NCI-H1417 treated with DMSO at 0.1 percent for 48 hours (cell line): ENCODE measurements at places on chromosomes 16 and 17.

- no peak for DNase-seq
Observed at GRCh38 chr17:28041844-28042656, 427 bp upstream of the NLK start.

GRCh38 chr17:73465953-73466230 lies 154.1 kb upstream of the CDC42EP4 start:
- no peak for DNase-seq

DNA sequence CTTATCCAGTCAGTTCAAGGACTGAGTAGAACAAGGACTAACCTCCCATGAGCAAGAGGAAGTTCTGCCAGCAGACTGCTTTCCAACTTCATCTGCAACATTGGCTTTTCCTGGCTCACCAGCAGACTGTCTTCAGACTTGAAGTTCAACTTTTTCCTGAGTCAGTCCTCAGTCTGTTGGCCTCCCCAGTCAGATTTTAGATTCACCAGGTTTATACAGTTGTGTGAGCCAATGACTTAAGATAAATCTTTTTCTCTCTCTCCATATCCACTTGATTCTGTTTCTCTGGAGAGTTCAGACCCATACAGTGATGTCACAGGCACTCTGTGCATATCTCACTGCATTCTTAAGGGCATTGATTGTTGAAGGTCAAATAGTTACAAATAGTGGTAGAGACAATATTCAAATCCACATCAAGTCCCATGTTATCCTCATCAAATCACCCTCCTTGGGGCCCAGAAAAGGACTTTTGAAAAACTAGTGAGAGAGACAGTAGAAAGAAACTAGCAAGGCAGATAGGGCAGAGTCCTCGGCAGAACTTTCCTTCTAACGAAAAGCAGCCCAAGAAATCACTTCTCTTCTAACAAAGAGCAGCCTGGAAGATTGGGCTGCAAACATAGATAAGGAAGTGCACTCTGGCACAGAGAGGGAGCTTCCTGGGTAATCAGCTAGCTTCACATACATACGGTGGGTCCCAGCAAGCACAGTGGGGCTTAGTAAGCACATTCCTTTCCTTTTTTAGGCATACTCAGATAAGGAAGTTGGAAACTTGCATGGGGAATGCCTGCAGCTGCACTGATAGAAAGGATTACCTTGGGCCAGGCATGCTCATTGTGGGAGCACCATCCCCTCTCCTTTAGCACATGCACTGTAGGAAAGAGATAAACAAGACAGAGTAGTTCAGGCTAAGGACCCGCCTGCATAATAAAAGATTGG lies 132.3 kb upstream of the FAM20A start:
- DNase-seq: no peak

DNA sequence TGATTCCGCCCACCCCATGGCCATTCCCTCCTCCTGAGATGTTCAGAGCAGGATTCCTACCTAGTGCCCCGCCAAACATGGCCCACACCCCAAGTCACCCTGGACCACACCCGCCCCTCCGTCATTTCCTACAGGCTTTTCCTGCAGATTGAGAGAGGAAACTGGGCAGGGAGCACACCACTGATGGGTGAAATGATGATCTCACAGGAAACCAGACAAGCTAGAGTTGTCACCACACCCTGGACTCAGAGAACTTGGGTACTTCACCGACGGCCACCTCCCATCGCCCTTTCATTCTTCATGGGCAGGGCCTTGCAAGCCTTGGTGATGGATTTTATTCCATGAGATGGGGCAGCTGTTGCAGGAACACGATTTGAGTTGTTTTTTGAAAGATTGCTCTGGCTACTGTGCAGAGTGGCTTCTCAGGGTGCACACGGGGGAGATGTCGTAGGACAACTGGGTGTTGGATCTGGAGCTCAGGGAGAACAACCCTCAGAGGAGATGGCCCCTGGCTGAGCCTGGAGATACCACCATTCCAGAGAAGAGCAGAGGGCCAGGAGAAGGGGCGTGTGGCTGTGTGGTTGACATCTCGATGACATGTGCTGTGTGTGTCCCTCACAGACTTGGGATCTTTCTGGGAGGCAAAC lies 7.4 kb upstream of the B9D1 start:
- no peak for DNase-seq

- DNase-seq: no peak
Observed at GRCh38 chr16:30186782-30187555, 3.6 kb downstream of the CORO1A start.

DNA sequence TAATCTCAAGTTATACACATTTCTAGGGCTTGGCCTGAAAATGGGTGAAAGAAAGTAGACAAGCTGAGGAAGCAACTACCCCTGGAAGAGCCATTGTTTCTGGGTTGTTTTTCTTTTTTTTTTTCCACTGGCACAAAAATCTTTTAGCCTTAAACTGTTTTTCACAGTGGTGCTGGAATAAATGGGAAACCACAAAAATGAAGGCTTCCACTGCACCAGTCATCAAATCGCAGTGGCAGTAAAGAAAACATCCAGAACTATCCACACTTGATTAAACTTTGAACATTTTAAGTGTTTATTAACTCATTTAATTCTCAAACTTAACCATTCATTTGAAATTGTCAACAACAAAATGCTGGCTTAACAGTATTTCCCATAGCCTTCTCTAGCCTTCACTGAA lies 14.3 kb downstream of the CMTM4 start:
- DNase-seq: no peak

DNA sequence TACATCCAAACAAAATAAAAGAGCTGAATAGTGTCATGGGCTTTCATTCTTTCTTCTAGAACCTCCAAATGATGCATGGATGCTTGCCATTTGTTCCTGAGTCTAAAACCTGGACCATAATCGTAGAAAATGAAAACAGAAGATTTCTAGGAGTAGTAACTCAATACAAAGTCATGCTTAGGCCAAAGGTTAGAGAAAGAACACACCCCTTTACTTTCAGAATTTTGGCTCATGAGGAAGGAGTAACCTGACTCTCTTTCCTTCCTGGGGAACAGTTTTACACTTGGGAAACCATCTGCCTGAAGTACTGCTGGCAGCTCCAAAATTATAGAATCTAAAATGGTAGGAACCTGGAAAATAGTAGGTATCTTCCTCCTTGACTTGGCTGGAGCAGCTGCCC lies 137.2 kb downstream of the SNX11 start:
- DNase-seq: no peak

- no peak for DNase-seq
Observed at GRCh38 chr17:39634384-39634871, 2.5 kb upstream of the STARD3 start.

GRCh38 chr16:31505483-31505882 lies 2.7 kb downstream of the RUSF1 start:
- DNase-seq: no peak

DNA sequence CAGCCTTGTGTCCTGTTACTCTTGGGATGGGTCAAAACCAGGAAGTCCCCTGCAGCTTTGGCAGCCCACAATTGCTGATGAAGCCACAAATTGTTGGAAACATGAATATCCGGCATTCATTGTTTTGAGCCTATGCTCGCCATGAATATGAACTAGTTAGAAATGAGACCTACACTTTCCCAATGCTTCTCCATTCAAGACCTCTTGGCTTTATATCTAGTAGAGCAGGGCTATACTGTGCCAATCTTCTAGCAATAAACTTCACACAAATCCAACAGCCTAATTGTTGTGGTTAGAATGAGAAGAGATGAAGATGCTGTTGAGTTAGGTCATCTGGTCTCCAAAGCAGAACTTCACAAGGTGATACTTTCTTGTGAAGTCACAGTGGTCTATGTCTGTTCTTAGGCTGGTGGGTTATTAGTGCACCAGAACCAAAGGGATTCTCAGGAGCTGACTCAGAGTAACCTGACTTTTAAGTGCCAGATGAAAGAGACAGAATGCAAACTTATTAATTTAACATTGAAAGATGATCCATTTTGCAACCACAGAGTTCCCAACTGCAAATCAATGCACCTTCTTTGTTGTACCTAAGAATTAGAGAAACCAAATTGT lies 13.7 kb upstream of the KRT23 start:
- DNase-seq: no peak

DNA sequence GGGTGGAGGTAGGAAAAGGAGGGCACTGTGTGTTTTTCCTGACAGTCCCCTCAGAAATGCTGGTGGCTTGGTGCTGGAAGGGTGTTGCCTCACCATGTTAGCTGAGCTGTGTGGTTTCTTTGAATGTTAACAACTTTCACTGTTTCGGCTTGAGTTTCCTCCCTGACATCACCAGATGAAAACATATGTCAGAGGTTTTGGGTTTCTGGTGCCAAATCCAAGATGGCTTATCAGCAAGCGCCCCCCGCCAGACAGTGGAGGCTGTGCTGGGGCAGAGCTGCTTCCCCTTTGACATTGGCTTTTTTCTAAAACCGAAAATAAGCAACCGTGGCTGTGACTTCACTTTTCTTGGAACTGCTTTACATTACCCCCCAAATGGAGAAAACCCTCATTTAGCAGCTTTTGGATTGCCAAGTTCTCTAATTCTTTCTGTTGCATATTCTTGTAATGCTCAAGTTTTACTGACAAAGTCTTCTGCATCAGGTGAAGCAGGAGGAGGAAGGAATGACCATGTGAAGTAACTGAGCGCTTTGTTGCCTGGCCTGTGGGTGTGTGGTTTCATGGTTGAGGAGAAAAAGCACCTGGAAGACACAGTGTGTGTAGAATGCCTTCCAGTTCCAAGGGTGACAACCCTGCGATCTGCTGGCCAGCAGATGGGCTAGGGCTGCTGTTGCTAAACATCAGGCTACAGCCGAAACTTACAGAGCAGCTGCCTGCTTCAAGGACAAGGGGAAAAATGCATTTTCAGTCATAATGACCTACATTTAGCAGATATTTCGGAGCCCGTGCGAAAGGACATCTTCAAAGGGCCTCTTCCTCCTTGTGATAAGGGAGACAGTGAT lies 9.7 kb downstream of the RMI2 start:
- no peak for DNase-seq

DNA sequence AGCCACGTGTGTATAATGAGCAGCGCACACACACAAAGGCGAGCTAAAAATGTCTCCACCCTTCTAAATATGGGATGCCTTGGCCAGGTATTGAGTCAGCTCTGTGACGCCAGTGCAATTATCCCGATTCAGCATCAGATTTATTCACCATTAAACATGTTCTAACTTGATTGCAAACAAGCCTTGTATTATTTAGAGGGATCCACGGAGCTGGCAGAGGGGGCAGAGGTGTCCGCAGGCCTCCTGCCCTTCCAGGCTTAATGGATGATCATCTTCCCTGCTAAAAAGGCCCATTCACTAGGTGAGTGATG lies 591.7 kb downstream of the MAF start:
- peak; percentile 48 for DNase-seq

GRCh38 chr17:74529243-74529642 lies 2.0 kb downstream of the CD300LB start:
- DNase-seq: no peak

DNA sequence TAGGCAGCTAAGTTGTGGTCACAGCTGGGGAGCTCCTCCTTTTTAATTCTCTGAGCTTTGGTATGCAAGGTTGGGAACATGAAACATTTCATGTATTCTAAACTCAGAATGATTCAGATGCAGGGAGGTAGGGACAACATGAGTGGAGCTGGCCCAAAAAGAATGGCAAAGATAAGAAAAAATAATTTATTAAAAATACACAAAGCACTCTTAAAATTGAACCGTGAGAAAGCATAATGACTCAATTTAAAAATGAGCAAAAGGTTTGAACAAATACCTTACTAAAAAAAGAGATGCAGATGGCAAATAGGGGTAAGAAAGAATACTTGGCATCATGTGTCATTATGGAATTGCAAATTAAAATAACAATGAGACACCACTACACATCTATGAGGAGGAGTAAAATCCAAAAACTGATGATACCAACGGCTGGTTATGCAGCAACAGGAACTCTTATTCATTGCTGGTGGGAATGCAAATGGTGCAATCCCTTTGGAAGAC lies 175.6 kb upstream of the IRX3 start:
- DNase-seq: no peak

GRCh38 chr17:12070561-12070960 lies 49.9 kb downstream of the MAP2K4 start:
- no peak for DNase-seq

GRCh38 chr17:48504953-48505352 lies 25.9 kb downstream of the HOXB1 start:
- no peak for DNase-seq

- no peak for DNase-seq
Observed at GRCh38 chr16:2959206-2959605, 4.9 kb upstream of the KREMEN2 start.

- DNase-seq: no peak
Observed at GRCh38 chr16:82093666-82094300, 58.7 kb downstream of the HSD17B2 start.

GRCh38 chr17:58560511-58560910 lies 46.1 kb upstream of the MTMR4 start:
- no peak for DNase-seq

DNA sequence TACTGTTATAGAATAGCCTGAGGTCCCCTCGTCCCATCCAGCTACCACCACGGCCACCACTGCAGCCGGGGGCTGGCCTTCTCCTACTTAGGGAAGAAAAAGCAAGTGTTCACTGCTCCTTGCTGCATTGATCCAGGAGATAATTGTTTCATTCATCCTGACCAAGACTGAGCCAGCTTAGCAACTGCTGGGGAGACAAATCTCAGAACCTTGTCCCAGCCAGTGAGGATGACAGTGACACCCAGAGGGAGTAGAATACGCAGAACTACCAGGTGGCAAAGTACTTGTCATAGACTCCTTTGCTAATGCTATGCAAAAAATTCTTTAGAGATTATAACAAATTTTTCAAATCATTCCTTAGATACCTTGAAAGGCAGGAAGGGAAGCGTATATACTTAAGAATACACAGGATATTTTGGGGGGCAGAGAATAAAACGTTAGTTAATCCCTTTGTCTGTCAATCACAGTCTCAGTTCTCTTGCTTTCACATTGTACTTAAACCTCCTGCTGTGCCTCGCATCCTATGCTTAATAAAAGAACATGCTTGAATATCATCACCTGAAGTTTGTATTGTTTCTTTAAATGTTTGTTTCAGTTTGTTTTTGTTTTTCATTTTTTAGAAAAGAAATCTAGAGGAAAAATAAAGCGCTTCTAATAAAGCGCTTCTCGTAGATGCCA lies 388.3 kb downstream of the MAF start:
- no peak for DNase-seq

DNA sequence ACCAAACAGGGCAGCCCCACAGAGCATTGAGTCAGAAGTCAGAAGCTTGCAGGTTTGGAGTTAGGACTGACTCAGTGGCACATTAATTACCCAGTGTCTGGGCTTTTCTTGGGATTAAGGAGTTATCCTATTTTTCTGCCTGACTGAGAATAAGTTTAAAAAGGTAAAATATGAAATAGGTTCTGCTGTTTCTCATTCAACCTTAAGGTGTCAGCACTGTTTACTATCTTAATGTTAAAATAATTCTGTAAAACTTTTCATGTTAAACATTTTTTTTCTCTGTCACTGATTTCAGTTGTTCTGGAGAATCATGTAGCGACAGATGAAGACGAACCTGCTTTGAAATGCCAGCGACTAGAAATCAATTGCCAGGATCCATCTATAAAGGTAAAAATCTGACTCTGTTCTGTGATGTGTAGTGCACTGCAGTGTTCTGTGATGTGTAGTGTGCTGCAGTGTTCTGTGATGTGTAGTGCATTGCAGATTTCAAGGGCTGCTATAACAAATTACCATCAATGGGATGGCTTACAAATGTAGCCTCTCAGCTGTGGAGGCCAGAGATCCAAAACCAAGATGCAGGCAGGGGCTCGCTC lies 128.0 kb downstream of the LAT start:
- no peak for DNase-seq
